Ecto neural progenitor cell (in vitro differentiated cells): ENCODE measurements at places on chromosomes 11 and 22.

- DNase-seq, result peak; percentile 25
These were observed 51.7 kb upstream of the RTL6 start for GRCh38 chr22:44549701-44550100.

GRCh38 chr11:15884141-15884540 lies 472.2 kb downstream of the SOX6 start:
- no peak for DNase-seq

DNA sequence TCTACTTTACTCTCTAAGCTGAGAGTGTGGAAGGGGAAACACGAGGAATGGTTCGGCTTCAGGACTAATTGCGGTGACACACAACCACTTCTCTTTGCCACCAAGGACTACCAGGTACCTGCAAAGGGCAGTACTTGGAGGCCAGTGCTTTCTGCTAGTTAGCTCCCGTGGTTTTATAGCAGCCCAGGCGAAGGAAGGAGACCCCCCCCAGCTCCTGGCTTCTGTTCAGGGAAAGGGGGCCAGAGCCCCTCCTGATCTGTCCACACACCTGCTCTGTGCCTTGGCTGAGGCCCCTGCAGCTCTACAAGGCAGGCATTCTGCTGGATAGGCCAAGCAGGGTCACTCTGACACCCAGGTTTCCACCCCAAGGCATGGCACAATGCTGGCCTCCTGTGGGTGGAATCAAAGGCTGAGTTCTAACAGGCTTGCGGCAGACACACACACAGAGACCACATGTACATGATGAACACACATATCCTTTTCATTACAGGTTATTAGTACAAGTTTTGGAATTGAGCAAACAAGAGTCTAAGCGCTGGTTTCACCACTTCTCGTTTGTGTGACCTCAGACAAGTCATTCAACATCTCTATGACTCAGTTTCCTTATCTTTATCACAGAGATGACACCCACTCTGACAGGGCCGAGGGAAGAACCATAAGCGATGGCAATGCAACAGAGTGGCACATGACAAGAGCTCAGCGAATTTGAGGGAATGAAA lies 7.5 kb downstream of the SERPIND1 start:
- no peak for DNase-seq

DNA sequence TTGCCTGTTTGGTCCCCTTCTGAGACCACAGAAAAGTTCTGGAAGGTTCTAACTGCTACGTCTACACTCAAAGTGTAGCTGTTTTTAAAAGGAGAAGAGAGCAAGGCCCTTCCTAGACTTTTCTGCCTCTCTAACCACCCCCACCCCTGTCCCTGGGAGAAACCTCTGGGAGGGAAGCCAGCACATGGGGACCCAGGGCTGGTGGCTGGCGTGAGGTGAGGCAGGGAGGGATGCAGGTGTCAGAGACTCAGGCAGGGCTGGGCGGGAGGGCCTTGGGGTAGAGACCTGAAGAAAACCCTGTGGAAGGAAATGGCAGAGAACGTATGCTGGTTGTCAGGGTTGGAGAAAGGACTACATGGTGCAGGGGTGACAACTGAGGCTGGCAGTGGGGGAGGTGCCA lies 26.7 kb downstream of the ARRB1 start:
- DNase-seq, result no peak

DNA sequence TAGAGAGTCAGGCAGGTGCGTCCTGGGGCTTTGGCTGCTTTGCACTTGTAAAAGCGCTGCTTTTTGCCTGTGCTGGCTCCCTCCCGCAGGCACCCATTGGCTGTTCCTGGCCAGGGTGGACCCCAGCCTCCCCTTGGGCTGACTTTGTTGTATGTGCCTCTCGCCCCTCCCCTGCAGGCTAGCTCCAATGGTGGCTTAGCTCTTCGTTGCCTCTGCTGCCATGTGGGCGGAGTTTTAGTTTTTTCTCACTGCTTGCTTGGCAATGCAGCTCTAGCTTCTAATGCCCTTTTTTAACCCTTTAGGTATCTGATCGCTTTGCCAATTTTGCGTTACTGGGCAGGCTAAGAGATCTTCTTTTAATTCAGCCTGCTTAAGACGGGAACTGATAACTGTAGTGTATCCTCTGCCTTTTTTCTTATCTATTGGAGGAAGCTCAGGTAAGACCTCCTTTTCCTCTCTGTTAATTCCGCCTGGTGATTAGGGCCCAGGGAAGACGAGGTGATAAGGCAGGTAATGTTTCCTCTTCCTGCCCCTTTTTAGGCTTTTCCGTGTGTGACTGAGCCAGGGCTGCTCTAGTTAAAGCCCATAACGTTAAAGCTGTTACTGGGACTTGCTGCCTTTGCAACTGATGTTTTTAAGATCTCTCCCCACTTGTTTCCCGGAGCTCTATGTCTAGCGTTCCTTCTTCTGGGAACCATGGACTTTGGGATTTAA lies 11.7 kb upstream of the GLYATL1 start:
- DNase-seq, result peak; percentile 90

DNA sequence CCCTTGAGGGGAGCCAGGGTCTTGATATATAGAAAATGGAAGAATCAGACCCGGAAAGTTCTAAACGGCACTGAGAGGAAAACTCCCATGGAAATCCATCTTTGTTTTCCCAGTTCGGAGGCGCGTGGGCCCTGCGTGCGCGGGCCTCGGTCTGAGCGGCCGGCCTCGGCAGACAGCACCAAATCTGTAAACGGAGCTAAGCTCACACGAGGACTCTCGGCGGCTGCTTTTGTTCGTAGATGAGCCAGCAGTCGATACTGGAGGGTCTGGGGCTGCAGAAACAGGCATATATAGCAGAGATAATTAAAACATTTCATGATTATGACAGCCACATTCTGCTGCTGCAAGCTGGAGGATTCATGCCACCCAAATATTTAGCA lies 68.5 kb upstream of the PPARA start:
- DNase-seq, result no peak

- DNase-seq, result no peak
These were observed 71.8 kb downstream of the TTC28 start for GRCh38 chr22:28607795-28608194.
